ENCODE measurements at places on chromosomes 11 and 22. TPM values are rescaled to one million over a fixed set of nuclear protein-coding genes. Genes with fewer than 3 reads are reported as not detected.

SHISA8 gene
- not detected for total RNA-seq

C1QTNF4 gene
- 0.20 TPM for total RNA-seq

ANGPTL5 gene
- total RNA-seq, result not detected

MS4A6E gene
- total RNA-seq, result not detected

DNA sequence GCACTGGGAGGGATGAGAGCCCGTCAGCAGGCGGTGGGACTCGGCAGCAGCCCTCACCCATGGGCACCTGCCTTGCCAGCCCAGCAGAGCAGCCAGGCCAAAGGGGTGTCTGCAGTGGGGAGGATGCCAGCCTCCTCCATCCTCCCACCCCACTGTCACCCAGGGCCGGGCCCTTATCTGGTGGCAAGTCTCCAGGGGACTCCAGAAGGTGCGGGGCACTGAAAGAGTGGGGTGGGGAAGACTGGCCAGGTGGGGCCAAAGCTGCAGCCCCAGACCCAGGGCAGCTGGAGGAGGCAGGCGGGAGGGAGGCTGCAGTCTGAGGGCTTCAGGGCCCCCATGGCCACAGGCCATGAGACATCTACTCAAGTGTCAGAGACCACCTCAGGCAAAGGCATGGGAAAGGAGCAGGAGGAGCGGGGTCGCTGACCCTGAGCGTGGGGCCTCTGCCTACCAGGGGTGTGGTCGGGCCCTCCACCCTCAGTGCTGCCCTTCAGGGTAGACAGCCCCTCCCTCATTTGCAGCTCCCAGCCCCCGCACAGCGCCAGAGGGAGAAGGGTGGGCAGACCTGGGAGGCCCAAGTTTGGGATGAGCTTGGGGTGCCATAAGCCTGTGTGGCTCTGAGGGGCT, 3.5 kb downstream of the DGCR6L start:
- DNase-seq, result no peak

DNA sequence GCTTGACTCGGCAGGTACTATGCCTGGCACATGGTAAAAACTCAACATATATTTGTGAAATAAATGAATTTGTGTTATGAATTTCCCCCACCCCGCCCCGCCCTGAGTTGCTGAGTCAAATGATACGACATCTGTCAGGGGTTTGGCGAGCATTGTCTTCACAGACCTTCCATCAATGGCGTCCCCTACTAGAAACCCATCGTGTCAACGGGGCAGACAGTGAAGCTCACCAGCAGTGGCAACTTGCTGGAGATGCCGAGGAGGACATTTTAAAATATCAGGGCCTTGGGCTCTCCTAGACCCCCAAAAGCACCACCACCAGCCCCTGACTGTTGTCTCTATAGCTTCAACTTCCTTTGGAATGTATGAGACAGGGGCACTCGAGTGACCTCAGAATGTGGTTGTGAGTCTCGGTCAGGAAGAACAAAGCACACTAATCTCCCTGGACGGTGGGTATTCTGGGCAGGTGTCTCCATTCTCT, 761 bp upstream of the NXF1 start:
- peak; percentile 35 for DNase-seq

DNA sequence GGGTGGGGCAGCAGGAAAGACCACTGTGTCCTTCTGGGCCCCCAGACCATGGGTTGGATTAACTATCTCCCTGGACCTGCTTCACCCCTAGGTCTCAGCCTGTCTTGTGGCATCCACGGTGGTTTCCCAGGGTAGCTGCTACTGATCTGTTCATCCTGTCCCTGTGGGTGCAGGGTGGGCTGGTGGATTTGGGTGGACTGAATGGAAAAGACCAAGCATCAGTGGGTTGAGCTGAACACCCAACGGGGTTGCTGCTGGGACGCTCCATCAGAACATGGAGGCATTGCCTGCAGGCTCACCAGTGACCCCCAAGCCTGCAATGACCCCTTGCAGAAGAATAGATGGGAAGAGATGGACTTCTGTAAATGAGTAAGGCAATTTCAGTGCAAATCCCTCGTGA, 812.1 kb downstream of the TBC1D22A start:
- no peak for DNase-seq
